ENCODE measurements at places on chromosomes 13 and 19.

GRCh38 chr19:18264137-18264854 is 10.0 kb downstream of the IQCN start:
- DNase-seq = no peak

GRCh38 chr19:1220976-1221903 is 15.7 kb downstream of the STK11 start:
- DNase-seq = no peak

DNA sequence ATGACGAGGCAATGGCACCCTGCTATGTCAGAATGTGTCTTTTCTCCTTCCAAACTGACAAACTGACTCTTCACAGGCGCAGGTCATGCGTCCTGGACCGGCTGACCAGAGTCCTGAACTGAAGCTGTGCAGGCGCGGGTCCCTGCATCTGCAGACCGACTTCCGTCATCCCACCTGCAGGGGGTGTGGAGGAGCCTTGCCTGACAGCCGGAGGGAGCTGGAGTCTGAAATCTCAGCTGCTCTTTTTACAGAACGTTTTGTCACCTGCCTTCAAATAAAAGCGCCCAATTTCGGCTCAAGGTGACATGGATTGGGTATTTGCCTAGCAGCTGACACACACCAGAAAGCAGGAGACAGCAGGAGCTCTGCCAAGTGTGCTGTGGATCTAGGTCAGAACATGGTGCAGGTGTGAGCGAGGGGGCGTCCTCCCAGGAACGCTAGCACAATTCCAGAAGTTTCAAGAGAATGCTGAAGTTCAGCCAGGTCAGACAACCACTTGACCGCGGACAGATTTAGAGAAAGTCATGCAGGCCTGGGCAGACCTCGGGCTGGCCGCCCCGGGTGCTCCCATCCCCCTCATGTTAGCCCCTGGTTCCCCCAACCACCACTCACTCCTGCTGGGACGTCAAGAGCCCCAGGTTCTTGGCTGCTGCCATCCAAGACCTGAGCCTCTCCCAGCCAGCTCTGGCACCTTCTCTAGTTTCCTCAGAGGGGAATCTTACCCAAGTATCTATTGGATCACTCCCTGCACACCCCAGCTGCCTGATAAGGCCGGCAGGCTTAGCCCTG is 32.8 kb downstream of the ELL start:
- no peak for DNase-seq

- DNase-seq = no peak
These were observed 125.5 kb downstream of the ENOX1 start for GRCh38 chr13:43661161-43661830.

DNA sequence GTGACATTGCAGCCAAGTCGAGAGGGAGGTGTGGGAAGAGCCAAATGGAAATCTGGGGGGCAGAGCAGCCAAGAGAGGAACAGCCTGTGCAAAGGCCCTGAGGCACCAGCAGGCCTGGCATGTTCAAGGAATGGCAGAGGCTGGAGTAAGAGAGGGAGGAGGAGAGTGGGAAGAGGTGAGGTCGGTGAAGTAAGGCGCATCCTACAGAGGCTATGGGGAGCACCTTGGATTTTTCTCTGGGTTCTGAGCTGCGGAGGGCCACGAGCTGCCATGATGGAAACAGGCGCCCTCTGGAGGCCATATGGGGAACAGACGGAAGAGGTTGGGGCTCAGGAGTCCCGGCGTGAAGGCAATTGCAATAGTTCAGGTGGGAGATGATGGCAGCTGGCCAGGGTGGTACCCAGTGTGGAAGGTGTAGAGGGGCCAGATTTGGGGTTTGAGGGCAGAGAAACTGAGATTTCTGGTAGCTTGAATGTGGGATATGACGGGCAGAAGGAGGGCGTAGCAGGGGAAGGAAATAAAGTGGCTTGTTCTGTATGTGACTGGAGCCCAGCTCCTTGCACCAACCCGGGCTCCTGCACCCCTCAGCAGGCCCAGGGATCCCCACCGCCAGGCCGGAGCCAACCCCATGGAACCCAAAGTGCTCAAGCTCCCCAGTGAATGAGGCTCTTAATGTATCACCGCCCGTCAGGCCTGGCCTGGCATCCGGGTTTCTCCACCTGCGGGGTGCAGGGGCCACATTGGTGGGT is 20.5 kb upstream of the STRN4 start:
- DNase-seq = peak; percentile 62

DNA sequence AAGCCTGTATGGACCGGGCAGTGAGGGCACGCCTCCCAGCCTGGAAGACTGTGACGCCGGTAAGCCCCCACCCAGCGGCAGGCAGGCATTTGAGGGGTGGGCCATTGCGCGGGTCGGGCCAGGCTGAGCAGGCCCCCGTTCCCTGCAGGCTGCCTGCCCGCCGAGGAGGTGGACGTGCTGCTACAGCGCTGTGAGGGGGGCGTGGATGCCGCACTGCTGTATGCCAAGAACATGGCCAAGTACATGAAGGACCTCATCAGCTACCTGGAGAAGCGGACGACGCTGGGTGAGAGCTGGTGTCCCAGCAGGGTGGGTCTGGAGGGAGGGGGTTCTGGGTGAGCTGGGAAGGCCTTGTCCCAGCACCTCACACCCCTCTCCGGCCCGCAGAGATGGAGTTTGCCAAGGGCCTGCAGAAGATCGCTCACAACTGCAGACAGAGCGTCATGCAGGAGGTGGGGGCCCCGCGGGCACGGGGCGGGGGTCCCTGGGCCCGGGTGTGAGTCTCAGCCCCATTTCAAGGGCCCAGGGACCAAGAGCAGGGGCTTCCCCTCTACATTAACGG is 7.1 kb downstream of the ARHGAP45 start:
- no peak for DNase-seq

- DNase-seq = peak; percentile 27
These were observed 28.4 kb upstream of the ENOX1 start for GRCh38 chr13:43815204-43815603.

GRCh38 chr19:44111910-44112463 is 1.2 kb upstream of the ZNF225 start:
- peak; percentile 91 for DNase-seq

- DNase-seq = no peak
These were observed 53.9 kb upstream of the GAS6 start for GRCh38 chr13:113917594-113918371.

DNA sequence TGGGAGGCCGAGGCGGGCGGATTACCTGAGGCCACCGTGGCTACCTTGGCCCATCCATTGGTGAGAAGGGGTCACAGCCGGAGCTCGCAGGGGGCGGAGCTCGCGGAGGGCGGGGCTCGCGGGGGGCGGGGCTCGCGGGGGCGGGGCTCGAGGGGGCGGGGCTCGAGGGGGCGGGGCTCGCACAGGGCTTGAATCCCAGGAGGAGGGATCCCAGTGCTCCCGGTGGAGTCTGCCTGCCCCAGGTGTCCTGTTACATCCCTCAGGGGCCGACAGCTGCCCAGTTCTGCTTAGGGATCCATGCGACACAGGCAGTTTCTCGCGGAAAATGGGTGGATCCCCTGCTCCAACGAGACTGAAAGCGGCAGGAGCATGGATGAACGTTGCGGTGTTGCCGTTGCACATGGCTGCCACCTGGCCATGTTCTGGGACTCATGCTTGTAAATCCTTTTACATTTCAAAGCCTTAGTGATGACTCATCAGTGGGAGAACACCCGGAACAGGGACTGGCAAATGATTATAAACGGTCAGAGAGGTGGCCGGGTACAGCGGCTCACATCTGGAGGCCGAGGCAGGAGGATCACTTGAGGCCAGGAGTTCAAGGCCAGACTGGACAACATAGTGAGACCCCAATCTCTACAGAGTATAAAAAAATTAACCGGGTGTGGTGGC is 25.1 kb downstream of the TMPRSS9 start:
- DNase-seq = peak; percentile 83

- no peak for DNase-seq
These were observed 568 bp downstream of the POLR2I start for GRCh38 chr19:36113894-36114720.

- no peak for DNase-seq
These were observed 64.1 kb downstream of the FGF9 start for GRCh38 chr13:21734961-21735360.

DNA sequence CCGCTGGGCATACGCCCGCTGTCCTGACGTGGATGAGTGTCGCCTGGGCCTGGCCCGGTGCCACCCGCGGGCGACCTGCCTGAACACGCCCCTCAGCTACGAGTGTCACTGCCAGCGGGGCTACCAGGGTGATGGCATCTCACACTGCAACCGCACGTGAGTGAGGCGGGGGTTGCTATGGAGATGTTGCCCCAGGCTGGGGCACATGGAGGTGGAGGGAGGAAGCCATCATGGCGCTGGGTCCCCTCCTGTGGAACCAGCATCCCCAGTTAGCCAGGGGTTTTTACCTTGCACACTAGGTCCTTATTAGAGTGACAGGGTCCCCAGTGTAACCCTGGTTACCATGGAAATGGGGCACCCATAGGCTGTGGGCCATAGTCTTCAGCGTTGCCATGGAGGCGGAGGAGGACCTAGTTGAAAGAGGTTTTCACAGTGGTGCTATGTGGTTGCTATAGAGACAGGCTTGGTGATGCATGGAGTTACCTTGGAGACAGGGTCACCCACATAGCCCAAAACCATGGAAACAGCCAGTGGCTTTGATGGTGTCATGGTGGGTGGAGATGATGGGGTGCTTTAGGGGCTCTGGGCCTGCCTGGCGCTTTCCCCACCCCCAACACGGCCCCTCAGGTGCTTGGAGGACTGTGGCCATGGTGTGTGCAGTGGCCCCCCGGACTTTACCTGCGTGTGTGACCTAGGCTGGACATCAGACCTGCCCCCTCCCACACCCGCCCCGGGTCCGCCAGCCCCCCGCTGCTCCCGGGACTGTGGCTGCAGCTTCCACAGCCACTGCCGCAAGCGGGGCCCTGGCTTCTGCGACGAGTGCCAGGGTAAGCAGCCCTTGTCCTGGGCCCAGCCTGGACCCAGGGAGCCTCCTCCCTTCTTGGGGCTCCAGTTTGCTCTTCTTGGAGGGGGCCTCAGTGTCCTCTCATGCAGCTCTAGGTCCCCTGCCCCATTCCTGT is 27.1 kb downstream of the MEGF8 start:
- DNase-seq = peak; percentile 29

DNA sequence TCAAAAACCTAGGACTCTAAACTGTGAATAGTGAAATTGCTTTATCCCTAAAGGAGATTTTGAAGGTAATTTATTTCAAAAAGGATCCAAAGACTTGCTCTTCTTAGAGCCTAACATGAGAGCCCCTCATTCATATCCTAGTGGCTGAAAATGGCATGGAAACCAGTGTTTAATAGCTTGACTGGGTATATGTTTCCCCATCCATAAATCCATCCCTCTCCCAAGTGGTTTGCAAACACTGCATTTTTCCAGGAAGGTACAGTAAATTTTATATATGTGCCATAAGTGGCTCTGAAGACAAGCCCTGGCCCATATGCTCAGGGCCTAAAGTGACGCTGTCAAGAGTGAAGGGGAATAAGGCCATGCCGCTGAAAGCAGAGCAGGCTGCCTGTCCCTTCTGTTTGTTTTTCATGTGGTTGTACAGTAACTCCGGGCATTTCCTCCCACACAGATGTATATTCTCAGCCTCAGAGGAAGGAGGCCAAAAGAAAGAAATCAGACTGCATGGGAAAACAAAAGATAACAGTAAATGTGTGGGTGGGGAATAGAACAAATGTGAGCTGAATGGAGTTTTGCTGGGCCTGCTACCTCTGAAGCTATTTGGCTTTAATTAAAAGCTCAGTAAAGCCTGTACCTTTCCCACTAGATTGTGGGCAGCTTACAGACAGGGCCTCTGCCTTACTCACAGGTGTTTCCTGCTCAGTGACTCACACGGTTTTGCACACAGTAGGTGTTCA is 181.9 kb downstream of the PCDH9 start:
- DNase-seq = no peak

DNA sequence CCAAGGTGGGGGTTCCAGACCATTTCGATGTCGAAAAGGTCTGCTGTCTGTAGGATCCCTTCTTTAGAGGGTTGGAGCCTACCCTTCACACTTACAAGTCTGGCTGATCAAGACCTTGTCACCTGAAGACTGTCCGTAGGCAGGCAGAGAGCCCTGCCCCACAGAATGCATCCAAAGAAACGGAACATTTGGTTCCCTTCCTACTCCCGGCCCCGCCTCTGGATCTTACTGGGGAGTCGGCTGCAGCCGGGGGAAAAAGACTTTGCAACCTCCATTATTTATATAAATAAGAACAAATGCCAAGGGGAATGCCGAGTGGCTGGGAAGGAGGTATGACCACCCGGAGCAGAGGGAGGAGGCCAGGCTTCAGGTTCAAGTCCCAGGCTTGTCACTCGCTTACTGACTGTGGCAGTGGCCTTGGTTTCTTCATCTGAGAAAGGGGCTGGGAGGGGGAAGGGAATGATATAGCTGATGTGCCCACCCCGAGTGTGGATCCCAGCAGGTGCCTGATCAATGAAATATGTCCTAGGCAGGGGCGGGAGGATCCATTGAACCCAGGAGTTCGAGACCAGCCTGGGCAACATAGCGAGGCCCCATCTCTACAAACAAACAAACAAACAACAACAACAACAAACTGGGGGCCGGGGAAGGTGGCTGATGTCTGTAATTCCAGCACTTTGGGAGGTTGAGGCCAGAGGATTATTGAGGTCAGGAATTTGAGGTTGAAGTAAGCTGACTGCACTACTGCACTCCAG is 48.7 kb downstream of the RFX2 start:
- DNase-seq = no peak

DNA sequence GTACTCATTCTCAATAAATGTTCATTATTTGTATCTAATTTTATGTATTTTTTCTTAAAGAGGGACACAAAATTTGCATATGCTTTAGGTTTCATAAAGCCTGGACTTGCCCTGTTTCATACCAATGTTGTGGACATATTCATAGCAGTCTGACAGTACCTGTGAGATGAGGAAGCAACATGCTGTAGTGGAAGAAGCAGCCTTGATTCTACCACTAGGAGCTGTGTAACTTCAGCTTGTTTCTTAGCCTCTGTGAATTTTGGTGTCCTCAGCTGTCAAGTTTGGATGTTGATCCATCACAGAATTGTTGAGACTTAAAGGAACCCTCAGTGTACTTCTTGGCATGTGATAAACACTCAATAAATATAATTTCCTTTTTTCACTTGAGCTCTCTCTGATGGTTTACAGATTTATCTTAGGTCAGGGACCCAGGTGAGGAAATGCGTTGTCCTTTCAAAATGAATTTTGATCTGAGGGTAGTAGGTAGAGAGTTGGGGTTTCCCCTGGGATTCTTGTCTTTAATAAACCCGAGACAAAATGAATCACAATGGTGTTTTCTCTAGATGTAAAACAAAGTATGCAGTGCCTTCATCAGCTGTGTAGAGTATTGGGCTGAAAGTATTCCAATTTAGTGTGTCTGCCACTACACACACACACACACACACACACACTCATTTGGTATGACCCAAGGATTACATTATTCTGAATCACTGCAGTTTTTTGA is 152.1 kb downstream of the KCNRG start:
- no peak for DNase-seq

DNA sequence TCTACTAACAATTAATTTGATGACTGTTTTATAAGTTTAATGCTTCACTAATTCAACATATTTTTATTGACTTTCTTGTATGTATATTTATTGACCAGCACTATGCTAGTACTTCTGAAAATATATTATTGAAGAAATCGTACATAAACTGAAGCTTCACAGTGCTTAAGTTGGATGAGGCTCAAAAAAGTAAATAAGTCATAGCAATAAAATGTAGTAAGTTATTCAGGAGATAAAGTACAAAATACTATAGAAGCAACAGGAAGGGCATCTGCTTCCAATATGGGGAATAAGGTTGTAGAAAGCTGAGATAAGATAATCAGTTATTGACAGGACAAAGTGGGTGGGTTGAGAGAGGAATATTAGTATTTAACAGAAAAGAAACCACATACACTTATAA is 944.9 kb upstream of the MIR17HG start:
- no peak for DNase-seq
